ENCODE measurements at places on chromosomes 3 and 15.

- no peak for DNase-seq
Measured at GRCh38 chr3:181700168-181701087, 11.3 kb upstream of the SOX2 start.

- DNase-seq: no peak
Measured at GRCh38 chr3:94004301-94004910, 24.0 kb downstream of the STX19 start.

- DNase-seq: no peak
Measured at GRCh38 chr3:18264361-18264760, 160.8 kb downstream of the SATB1 start.

DNA sequence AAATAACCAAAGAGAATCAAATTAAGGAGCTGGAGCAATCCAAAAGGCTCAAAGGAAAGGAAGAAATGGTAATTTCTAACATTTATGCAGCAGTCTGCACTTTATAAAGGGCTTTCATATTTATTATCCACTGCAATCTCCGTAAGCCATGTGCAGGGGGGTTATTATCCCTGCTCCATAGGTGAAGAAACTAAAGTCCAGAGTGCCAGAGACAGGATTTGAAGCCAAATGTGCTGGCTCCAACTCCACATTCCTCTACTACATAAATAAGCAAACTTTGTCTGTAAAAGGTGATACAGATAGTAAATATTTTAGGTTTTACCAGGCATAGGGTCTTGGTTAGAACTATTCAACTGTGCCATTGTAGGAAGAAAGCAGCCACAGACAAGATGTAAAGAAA, 221.4 kb downstream of the MINAR1 start:
- DNase-seq: no peak

- DNase-seq: no peak
Measured at GRCh38 chr3:53222183-53222901, 33.5 kb downstream of the TKT start.

- DNase-seq: no peak
Measured at GRCh38 chr3:141710121-141710520, 28.0 kb upstream of the RNF7 start.

GRCh38 chr15:40328751-40329150, 5.3 kb downstream of the INAFM2 start:
- DNase-seq: no peak

DNA sequence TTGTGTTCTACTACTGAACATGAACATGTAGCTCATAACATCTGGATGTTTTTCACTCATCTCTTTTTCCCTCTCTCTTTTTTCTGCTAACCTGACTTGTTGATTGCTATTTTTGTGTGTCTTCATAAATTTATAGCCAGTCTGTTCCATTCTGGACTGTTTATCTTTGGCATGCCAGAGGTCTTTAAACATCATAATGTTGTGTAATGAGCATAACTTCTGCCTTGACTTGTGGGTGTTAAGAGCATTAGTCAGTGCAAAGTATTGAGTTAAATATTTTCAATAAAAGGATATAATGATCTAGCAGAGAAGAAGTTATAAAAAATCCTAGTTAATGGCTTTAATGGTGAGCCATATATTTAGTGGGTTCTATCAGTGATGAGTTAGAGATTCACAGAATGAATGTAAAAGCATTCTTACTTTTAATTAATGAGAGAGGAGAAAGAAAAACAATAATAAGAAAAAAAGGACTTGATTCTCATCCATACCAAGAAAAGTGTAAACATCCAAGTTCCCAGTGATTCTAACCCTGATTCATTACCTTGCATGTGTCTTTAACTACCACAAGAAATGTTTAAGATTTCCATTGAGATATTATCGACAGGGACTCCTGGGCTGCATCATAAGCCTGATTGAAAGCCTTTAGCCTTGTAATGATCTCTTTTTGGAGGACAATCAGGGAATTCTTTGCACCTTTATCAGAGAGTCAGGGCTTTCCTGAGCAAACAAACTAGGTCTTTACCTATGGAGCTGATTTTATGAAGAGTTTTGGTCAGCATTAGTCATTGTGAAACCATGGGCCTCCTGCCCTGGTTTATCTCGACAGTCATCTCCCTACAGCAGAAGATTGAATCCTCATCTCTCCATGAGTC, 22.9 kb downstream of the MITF start:
- DNase-seq: no peak

DNA sequence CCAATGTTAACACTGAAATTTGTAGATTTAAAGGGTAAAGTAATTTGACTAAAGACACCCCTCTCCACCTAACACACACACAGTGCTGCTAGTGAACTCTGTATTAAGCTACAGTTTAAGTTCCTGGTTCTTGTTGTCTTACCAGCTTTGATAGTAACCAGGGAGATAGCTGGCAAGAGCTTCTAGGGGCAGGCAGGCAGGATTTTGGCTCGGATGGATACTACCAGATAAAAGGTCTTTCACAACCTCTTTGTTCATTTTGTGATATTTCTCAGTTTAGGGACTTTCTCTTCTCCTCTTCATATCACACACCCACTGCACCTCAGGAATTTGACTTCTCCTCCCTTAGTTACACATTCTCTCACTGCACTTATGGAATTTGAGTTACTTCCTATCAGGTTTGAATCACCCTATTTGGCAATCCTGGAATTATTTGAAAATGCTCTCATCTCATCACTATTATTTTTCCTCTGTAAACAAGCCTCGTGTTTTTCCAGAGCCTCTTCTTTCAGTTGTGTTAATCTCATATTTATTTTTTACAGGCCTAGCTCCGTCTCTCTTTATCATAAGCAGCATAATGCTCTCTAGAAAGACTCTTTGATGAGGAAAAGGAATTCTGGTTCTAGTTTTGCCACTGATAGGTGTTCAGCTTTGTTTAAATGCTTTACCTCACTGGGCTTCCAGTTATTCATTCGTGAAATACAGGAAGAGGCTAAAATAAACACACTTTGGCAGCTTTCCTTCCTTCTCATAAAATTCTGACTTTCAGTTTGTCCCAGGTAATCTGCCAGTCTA, 23.0 kb upstream of the CLDN1 start:
- DNase-seq: no peak

- DNase-seq: no peak
Measured at GRCh38 chr15:89283201-89283600, 39.4 kb downstream of the FANCI start.

DNA sequence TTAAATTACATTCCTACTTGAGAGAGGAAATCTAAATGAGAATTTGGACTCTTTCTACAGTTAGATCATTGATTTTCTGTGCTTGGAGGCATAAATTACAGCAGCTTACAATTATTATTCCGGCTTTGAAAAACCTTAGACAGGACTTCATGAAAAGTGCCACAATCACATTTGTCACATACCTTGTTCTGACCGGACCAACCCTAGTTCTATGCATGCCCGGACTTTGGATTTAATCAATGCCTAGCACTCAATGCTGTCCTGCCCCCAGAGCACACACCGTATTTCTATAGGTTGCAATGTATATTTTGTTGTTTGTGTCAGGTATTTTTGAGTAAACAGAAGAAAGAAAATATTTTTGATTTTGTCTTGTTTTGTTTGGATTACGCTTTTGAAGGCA, 424.7 kb upstream of the PDZRN3 start:
- DNase-seq: no peak

- DNase-seq: no peak
Measured at GRCh38 chr3:151301787-151302186, 14.8 kb downstream of the GPR87 start.

GRCh38 chr15:40392986-40393948, 10.7 kb downstream of the KNSTRN start:
- DNase-seq: no peak

DNA sequence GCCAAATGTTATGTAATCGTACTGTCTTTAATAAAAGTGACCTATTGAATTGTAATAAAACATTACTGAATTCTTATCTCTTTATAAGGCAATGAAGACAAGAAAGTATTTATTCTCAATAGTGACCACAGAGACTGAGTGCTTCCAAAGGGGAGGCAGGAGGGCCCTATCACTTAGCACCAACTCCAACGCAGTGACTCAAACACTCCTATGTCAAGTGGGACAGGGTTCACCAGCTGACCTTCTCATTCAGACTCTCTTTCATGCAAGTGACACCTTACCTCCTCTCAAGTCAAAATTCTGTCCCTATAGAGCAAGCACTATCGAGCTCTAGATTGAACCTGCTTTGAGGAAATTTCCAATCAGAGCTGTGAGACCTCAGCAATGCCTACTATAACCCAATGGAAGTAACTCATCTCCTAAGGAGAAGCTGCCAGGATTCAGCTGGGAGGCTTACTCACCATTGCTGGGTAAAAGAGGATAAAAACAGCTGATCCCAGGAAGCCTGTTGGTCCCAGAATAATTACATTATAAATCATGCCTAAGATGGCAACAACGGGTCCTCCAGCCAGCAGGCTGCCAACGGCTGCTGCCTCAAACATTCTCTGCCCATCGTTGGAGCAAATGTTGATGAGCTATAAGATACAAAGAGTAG, 35.6 kb downstream of the ABCC5 start:
- DNase-seq: no peak

GRCh38 chr3:181610973-181611265, 100.8 kb upstream of the SOX2 start:
- DNase-seq: no peak

- no peak for DNase-seq
Measured at GRCh38 chr3:138950006-138950644, 3.1 kb downstream of the FOXL2NB start.

- no peak for DNase-seq
Measured at GRCh38 chr3:65593780-65594752, 444.7 kb downstream of the MAGI1 start.

DNA sequence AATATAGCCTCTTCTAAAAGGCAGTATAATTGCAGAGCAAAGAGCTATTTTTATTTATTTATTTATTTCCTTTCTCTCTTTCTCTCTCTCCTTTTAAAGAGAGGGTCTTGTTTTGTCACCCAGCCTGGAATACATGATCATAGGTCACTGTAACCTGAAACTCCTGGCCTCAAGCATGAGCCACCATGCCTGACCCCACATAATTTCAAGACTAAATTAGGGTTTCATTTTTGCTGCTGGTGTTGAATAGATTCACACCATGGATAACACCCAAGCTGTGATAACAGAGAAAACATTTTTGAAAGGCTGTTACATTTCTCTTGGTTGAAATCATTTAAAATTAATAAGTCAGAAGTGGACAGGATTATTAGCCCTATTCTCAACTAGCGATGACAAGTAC, 131.6 kb downstream of the LEKR1 start:
- no peak for DNase-seq

DNA sequence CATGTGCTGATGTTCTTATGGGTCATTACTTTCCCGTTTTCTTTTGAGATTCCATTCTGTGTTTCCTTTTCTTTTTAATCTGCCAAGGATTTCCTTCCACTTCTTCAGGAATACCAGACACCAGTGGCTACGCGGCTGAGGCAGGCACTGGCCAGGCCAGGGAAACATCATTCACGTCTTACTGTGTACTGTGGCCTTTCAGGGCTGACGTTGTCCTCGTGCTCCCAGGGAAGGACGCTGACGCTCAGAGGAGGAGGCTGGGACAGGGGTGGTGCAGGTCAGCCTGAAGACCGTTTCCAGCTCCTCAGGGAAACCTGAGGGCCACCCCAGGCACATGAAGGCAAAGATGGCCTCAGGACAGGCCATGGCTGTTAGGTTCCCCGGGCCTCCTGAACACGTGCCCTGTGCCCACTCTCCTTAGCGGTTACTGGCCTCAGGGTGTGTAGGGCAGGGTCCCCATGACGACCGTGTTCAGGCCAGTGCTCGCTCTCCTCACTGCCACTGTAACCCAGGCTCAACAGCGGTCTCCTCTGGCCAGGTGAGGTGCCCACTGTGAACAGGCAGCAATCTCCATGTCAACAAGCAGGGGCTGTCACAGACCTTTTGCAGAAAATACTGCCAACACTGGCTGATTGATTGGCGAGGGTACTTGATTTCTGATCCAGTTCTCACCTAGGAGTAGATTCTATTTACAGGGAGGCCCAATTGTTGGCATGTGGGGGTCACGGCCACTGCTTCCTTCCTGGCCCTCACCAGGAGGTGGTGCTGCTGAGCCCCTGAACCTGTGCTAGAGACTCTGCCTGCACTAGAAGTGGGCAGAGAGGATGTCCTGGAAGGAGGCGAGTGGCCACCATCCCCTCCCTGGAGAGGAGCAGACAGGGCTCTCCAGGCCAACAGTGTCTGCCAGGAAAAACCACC, 169.5 kb downstream of the ATP10A start:
- no peak for DNase-seq

- no peak for DNase-seq
Measured at GRCh38 chr3:194285850-194286197, 65.3 kb downstream of the CPN2 start.

DNA sequence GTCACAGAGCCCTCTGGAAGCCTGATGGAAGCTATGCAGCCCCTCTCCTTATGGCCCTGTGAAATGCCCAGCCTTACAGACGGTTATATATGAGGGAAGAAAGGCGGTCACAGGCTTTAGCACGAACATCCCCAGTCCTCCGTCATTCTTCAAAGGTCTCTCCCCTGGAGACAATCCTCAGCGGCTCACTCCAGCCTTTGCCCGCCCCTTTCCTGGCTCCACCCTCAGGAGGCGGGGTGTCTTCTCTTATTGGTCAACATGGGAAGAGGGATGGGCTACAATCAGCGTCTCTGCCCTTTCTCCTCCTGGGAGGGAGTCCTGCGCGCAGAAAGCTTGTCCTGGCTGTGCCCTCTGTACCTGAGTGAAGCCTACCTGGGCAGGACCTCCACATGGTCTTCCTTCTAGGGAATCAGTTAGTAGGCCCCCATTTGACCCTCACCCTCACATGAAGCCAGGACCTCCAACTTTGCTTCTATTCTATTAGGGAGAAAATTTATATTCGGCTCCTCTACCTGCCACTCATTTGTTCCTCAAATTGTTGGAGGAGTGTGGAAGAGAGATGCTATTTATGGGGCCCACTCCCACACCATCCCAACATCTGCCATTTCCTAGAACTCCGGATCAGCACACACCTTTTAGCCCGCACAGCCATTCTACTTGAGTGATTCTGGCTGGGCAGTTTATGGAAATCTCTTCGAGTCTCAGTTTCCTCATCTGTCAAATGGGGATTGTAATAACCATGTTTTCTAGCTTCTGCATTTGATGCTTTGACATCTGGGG, 112.9 kb upstream of the SLC6A11 start:
- DNase-seq: no peak
